ENCODE measurements at places on chromosomes 1 and 21.

- no peak for DNase-seq
These were observed 2.2 kb downstream of the TNFRSF4 start for GRCh38 chr1:1211541-1212441.

DNA sequence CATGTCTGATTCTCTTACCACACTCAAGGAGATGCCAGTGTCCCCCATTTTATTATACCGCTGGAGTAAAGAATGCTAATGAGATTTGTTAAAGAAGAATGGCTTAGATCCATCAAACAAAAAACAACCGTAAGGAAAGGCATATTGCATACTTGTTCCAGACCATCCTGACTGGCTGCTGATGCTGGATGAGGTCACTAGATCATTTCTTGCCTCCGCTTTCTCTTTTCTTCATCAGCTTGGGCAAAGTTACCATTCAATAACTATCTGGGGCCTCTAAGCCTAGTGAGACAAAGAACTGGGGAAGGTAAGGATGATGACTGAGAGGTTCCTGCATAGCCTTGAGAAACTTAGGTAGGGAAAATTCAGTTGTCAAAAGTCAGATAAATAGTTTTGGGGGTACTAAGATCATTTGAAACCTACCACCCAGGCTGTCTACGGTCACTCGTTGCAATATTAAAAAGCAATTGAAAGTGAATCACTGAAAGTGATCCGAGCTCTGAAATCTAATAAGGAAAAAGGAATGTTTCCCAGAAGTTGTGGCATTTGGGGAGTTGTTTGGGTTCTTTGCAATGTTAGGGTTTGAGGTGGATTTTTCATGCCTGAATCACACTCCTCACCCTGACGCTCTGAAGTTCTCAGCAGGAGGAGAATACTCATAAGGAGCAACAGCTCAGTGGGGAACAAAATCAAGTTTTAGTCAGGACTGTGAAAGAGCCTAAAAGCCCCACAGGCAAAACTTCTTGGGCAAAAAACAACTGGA, 176.8 kb downstream of the HHIPL2 start:
- no peak for DNase-seq

DNA sequence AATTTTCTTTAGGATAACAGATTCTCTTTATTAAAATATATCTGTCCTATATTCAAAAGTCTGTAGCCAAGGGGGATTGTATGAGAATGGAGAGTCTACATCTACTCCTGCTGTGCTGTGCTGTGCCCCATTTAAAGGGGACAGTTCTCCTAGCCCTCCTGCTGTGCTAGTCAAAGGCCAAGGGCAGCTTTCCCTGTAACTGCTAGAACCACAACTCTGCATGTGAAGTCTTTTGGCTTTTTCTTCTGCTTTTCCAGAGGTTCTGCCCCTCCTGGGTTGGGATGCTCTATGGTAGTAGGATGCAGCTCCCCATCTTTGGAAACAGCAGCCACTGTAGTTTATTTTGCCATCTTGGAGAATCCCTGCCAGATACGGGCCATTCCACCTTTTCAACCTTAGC, 197.5 kb upstream of the JUN start:
- DNase-seq, result no peak

- DNase-seq, result no peak
These were observed 31.7 kb upstream of the LAX1 start for GRCh38 chr1:203733009-203733863.

Data from inflammatory macrophage treated with lipopolysaccharide for 1 hour (primary cell).